HCEC 1CT (cell line): ENCODE measurements at places on chromosomes 1 and 21.

- DNase-seq, result no peak
Measured at GRCh38 chr1:60864722-60865121, 217.6 kb upstream of the NFIA start.

DNA sequence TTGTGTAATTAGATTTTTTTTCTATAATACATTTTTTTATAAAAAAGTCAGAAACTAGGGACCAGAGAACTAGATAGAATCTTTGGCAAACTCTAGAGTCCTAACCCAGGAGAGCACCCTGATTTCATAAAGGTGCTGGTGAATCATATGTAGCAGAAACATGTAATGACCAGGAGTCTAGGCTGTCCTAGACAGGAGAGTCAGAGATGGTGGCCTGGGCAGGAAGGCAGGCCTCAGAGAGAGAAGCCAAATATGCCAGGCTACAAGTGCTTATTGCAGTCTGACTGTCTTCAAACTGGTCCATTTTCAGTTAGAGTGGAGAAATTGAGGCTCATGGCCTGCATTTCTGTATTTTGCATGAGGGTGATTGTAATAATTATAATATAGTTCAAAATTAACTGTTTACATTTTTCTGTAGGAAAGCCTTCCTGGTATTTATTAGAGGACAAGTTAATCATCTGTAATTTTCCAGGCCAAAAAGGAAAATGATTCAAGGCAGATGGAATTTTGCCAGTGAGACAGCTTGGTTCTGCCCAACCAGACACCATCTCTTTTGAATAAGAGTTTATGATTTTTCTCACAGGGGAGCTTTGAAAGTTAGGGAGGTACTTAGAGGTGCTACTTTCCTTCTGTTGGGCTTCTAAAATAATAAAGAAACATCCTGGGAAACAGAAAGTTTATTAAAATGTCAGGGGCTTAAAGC is 129.8 kb downstream of the S1PR1 start:
- DNase-seq, result peak; percentile 37

DNA sequence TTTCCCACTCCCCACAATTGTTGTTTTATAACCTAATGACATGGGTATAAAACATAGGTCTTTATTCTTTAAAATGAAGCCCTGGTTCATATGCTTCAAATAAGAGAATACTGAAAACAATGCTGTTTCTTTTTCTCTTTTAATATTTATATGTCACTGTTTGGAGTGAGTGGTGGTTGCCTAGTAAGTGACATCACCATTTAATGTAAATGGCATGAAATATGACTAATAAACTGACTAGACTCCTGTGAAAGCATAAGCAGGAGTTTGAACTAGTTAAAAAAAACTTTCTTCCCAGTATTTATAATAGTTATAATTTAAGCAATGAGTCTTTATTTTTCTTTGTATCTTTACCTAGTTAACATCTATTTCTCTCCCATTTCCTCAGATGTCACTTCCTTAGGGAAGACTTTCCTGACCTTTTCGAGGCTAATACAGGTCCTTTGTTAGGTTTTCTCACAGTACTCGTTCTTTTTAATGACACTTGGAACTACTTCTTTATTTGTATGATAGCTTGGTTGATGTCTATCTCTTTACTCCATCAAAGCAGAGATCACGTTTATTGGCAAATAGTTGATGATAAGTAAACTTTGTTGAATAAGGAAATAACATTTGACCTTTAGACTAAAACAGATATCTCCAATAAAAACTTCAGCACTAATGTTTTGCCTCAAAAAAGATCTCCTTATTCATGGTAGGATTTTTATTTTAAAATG is 105.4 kb upstream of the PDC start:
- peak; percentile 39 for DNase-seq

- DNase-seq, result no peak
Measured at GRCh38 chr1:228149406-228150119, at the start of gene GJC2. Gene GJC2 (plus strand): TSS chr1:228149930. CDS start chr1:228157759, 7,829 bp downstream.

DNA sequence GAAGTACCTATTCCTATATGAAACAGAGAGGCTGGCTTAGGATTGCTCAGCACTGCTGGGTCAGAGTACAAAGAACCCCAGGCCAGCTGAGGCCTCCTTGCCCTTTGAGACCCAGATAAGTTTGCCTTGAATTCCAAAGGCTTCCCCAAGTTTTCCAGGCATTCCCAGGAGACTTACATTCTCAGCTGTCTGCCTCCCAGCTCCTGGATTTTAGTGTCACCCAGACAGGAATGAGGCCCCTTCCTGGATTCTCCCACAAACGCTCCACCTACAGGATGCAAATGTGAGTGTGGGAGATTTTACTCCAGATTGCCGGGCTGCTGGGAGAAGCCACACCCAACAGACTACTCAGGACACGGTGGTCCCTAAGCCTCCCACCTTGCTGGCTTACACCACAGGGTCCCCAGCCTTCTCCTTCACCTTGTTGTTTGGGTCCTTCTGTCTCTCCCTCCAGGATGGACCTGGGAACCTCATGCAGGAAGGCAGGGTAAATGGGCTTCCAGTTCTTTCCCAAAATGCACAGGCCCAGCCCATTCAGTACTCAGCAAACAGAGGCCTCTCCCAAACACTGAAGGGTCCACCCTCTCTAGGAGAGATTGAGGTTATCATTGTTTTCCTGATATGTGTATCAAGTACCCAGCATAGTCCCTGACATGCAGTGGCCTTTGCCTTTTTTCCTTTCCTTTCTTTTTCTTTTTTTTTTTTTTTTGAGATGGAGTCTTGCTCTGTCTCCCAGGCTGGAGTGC is 10.6 kb downstream of the RHBG start:
- DNase-seq, result peak; percentile 28

DNA sequence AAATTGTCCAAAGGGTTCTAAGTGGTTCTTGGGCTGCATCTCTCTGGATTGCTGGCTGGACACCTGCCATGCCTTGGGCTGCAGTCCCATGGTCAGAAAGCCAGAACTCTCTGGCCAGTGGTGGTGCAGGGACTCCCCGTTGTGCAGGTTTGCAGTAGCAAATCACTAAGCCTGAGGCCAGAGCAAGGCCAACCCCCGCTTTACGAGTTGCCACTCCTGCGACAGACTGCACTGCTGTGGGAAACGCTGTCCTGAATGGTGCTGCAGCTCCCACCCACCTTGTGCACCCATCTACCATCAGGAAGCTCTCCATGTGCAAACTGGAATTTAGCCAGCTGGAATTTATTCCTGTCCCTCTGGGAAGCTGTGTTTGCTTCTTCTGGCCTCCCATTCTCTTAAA is 45.7 kb downstream of the LHX4 start:
- no peak for DNase-seq

- DNase-seq, result peak; percentile 48
Measured at GRCh38 chr1:108877348-108878159, 769 bp downstream of the GPSM2 start.

DNA sequence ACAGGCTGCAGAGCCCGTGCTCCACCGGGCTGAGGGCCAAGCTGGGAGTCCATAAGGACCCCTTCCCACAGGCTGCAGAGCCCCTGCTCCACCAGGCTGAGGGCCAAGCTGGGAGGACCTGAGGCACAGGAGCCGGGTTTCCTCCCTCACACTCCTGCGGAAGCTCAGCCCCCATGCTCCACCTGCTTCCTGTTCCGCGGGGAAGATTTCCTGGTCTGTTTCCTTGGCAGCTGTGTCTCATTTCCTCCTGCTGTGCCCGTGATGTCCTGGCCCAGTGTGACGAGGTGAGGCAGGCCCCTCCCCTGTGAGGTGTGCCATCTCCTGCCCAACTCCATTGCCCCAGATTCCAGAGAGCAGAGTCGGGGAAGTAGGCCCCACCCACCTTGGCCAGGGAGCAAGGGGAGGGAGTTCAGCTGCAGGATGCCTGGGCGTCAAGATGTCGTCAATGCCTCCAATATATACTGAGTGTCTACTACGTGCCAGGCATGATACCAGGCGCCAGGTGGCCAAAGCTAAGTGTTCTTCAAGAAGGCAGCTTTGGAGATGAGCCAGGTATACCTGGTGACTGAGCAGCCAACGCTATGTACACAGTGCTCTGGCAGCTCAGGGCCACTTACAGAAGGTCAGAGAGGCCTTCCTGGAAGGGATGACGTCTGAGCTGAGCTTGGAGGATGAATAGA is 58.8 kb downstream of the NAV1 start:
- DNase-seq, result no peak

DNA sequence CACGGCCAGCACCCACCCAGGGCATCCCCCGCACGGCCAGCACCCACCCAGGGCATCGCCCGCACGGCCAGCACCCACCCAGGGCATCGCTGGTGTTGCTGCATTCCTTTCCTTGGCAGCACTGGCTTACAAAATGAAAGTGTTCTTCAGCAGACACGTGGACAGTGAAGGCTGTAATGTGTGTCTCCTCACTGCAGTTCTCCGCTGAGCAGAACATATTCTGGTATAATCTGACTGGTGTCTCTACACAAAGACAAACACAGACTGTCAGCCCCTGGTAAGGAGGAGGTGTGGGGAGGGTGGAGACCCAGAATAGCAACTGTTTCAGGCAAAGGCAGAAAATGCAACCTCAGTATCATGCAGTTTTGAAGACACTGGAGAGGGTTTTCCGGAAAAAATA is 7.3 kb downstream of the LYPD8 start:
- DNase-seq, result no peak

- DNase-seq, result no peak
Measured at GRCh38 chr1:154968731-154969130, 1.8 kb downstream of the SHC1 start.

- DNase-seq, result no peak
Measured at GRCh38 chr1:209854196-209854595, 26.4 kb downstream of the UTP25 start.

- no peak for DNase-seq
Measured at GRCh38 chr1:210489491-210489890, 160.8 kb downstream of the HHAT start.

GRCh38 chr1:244436336-244437085 is 15.2 kb downstream of the ADSS2 start:
- DNase-seq, result peak; percentile 60

GRCh38 chr1:212254853-212255363 is 30.3 kb upstream of the PPP2R5A start:
- no peak for DNase-seq

GRCh38 chr1:226711976-226712741 is 26.9 kb downstream of the ITPKB start:
- no peak for DNase-seq

- DNase-seq, result peak; percentile 74
Measured at GRCh38 chr1:83959824-83960498, 39.0 kb downstream of the TTLL7 start.

GRCh38 chr1:233328142-233328921 is 808 bp downstream of the MAP3K21 start:
- no peak for DNase-seq

DNA sequence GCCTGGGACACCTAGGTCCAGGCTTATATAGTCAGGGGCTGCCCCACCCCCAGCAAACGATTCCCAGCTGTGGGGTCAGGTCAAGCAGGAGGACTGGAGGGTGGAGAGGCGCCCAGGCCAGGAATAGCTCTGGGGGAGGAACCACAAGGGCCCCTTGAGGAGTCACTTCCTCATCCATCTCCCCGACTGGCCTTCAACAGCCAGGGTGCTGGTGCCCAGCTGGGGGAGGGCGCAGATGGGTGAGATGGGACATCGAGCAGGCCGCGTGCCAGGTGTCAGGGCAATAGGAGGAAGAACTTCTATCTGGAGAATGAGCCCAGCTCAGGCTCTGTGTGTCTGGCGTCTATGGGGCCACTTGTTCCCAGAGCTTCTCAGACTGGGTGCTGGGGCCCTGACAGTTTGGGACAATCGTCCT is 208 bp upstream of the MYBPH start:
- no peak for DNase-seq

DNA sequence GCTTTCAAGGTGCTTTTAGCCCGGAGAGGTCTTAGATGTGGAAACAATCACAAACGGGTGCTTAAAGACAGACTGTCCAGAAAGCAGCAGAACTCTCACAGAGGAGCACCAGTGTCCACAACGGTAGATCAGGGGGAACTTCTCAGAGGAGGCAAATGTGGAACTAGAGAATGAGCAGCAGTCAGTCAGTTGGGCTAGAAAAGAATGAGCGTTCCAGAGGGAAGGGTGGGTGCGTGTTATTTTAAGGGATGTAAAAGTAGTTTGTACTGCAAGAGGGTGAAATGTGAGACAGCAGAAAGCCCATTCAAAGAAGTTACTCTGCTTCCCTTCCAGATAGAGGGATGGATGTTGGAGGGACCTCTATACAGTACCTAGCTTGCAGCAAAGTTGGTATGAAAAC is 30.9 kb downstream of the RGS5 start:
- DNase-seq, result no peak

DNA sequence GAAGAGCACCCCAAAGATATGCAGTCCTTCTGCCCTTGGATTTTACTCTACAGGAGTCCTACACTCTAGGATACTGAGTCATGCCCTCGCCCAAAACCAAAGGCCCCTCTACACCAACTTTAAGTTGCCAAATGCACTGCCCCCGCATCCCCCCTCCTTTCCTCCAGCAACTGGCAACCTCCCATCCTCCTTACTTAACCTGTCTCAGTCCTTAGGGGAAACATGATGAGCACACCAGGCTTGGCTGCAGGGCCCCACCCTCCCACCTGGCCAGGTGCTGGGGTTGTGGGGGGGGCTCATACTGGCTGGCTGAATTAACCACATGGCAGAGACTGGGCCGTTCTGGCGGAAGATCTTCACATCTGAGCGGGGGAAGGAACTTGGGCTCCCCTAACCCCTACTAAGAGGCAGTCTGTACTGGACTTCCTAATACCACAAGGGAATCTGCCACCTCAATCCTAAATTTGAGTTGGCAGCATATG is 1.2 kb downstream of the HDGF start:
- peak; percentile 41 for DNase-seq

DNA sequence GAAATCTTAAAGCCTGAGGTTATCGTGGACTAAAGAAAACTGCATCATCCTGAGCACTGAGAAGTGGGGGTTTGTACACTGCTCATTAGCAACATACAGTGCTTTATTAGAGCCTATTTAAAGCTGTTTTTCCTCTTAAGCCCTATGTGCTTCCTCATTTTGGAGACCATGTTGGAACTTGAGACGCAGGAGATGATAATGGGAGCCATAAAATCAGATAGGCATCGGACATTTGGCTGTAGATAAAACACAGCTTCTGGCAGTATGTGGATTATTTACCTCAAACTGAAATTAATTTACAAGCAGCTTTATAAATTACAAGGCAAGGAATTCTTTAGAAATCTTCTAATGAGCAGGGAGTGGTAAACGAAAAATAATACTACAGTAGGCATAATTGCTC is 147.7 kb upstream of the IVNS1ABP start:
- DNase-seq, result no peak

DNA sequence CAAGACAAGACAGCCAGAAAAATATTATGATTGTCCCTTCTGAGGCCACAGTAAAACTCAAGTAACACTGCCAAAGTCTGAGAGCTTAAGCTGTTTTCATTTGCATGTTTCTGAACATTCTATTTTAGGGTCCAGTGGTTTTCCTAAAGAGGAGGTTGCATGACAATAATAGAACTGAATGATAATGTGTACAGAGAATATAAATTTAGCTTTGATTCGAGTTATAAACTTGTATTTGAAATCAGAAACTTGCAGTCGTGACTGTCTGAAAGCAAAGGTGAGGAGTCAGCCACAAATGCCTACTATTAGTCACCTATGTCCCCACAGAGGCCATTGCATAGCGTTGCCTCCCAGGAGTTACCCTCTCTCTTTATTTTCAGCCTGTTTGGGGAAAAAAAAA is 363.1 kb upstream of the ADGRL2 start:
- DNase-seq, result no peak

GRCh38 chr1:154419620-154420571 is 14.8 kb downstream of the IL6R start:
- peak; percentile 80 for DNase-seq
